Cerebellum (tissue), 4 donors: ENCODE measurements at places on chromosomes 7 and 10.

GRCh38 chr10:117621196-117621595 lies 78.7 kb downstream of the EMX2 start:
- DNase-seq, result no peak

DNA sequence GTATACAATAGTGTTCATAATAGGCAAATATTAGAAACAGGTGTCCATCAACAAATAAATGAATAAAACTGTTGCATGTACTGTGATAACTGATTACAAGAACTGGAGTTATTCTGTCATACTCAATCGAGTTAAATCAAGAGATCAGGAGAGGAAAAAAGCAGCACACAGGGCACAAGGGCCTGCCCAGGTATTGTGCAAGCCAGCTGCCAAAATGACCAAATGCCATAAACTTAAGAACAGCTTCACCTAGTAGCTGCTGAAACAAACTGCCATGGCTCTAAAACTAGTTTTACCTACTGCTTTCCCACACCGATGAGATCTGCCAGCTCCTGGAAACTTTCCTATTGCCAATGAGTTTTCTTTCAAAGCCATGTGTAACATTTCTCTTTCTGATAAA lies 12.2 kb downstream of the GSAP start:
- DNase-seq, result no peak

DNA sequence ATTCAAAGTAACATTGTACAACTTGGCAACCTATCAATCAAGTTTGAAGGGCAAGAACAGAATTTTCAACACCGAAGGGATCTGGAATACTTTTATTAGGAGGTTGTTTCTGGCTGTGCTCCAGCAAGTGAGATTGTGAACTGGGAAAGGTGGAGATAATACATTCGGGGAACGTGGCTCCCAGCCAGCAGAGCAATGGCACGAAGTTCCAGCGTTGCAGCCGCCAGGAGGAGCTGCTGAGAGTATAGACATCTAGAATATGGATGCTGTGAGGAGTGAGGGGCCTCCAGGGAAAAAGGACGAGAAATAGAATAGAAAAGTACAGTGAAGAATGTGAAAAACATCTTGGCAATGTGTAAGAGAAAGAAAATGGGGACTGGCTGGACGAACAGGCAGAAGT lies 69.5 kb downstream of the TCERG1L start:
- DNase-seq, result no peak

- no peak for DNase-seq
These were observed 2.2 kb downstream of the TBATA start for GRCh38 chr10:70782746-70783680.

DNA sequence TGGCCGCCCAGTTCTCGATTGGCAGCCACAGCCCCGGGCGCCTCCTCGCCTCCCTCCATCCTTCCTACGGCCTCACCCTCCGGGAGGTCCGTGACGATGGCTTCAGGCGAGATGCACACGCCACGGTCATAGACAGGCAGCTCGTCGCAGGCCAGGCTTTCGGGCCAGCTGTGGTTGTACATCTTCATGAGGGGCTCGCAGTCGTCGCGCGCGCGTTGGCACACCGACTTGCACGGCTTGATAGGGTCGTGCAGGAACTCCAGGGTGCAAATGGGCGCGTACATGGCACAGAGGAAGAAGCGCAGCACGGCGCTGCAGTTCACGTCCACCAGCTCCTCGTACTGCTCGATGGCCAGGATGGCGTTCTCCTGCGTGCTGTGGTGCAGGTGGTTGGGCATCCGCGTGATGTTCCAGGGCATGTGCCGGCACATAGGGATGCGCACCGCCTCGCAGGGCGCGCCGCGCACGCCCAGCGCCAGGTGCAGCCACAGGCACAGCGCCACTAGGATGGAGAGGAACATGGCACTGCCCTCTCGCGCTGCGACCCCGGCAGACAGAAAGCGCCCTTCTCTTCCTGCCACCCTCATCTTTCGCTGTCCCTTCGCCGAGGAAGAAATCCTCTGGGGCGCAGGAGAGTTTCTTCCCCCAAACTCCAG lies 472 bp downstream of the SFRP4 start:
- no peak for DNase-seq

GRCh38 chr10:20598590-20598989 lies 298.5 kb downstream of the NEBL start:
- no peak for DNase-seq

DNA sequence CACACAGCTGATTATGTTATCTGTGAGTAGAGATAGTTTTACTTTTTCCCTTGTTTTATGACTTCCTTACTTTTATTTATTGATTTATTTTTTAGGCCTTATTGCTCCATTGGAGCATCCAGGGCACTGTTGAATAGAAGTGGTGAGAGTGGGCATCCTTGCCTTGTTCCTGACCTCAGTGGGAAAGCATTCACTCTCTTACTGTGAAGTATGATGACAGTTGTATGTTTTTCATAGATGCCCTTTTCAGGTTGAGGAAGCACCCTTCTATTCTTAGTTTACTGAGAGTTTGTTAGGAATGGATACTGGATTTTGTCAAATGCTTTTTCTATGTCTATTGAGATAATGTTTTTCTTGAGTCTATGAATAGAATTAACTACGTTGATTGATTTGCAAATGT lies 88.6 kb downstream of the XRCC2 start:
- DNase-seq, result no peak

GRCh38 chr10:102007796-102008195 lies 48.2 kb downstream of the ARMH3 start:
- DNase-seq, result no peak

- DNase-seq, result no peak
These were observed 378.4 kb upstream of the LRGUK start for GRCh38 chr7:133748443-133749407.

DNA sequence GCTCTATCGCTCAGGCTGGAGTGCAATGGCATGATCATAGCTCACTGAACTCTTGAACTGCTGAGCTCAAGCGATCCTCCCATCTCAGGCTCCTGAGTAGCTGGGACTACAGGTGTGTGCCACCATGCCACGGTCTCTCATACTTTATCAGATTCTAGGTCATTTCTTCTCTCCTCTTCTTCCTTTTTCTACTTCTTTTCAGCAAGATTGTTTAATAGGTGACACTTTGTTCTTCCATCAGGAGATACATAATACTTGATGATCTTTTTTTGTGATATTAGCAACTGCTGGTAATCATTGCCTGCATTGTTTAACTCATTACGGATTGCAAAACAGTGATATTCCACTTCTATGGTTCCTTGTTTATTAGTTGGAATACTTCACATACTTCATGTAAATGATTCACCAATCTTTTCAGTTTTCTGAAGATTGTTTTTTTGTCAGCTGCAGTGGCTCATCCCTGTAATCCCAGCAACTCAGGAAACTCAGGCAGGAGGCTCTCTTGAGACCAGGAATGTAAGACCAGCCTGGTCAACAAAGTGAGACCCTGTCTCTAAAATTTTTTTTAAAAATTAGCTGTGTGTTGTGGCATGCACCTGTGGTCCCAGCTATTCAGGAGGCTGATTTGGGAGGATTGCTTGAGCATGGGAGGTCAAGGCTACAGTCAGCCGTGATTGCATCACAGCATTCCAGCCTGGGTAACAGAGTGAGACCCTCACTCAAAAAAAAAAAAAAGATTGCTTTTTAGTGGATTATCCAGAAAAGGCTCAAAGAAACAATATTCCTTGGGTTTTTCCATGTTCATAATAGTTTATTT lies 36.2 kb upstream of the CHST3 start:
- DNase-seq, result no peak

GRCh38 chr7:140562926-140563481 lies 77.6 kb downstream of the DENND2A start:
- no peak for DNase-seq

GRCh38 chr10:79056361-79056735 lies 12.4 kb upstream of the ZMIZ1 start:
- no peak for DNase-seq

DNA sequence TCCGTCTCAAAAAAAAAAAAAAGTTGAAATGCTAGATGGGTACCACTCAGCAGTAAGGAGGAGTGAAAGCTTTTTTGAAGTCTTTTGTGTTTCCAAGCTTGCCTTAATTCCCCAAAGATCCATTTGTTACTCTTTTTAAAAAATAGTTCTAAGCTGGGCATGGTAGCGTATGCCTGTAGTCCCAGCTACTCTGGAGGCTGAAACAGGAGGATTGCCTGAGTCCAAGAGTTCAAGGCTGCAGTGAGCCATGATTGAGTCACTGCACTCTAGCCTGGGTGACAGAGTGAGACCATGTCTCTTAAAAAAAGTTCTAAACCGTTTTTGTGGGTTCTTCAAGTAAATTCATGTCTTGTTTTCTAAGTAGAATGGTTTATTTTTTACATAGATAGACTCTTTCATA lies 5.3 kb downstream of the TBC1D12 start:
- DNase-seq, result no peak

DNA sequence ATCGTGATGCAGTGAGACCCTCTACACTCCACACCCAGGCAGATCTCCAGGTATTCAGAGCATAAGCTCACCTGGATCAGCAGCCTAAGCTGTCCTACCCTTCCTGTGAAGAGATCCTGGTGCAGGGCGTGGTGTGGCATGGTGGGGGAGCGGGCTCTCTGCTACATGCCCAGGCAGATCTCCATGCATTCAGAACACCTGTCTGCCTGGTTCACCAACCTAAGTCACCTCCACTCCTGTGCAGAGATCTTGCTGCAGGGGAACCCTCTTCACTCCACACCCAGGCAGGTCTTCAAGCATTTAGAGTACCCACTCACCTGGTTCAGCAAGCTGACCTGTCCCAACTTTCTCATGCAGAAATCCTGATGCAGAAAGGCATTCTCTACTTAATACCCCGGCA lies 394.4 kb upstream of the SEMA3A start:
- DNase-seq, result no peak

DNA sequence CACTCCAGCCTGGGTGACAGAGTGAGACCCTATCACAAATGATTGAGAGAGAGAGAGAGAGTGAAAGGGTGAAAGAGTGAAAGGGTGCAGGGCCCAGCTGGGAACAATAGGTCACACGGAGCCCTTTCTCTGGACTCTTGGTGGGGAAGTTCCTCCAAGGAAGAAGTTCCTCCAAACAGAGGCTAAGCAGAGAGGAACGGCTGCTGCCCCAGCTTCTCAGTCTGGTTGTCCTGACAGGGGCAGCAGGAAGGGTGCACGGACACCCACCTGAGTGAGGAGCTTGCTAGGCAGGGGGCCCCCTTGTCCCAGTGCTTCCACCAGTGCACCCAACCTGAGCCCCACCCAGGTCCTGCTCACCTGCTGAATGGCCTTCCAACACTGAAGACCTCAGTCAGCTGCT lies 38.8 kb upstream of the MYL10 start:
- DNase-seq, result no peak

- DNase-seq, result no peak
These were observed 258.7 kb downstream of the ELFN1 start for GRCh38 chr7:1928645-1929348.
